ENCODE measurements at places on chromosomes 6 and 20.
A peak's percentile ranks its signal among the peaks of the same experiment; 100 is the strongest.

DNA sequence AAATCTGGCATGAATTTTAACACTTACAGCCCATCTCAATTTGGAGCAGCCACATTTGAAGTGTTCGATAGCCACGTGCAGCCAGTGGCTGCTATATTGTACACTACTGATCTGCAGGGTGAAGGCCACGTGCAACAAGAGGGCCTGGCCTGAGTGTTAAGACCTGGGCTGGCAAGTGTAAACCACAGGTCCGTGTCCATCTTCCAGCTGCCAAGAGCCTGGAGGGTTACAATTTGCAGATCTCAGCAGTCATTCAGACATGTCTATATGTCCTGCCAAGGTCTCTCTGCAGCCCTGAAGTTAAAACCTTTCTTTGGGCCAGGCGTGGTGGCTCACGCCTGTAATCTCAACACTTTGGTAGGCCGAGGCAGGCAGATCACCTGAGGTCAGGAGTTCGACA lies 14.1 kb downstream of the SGK2 start:
- DNase-seq = no peak

DNA sequence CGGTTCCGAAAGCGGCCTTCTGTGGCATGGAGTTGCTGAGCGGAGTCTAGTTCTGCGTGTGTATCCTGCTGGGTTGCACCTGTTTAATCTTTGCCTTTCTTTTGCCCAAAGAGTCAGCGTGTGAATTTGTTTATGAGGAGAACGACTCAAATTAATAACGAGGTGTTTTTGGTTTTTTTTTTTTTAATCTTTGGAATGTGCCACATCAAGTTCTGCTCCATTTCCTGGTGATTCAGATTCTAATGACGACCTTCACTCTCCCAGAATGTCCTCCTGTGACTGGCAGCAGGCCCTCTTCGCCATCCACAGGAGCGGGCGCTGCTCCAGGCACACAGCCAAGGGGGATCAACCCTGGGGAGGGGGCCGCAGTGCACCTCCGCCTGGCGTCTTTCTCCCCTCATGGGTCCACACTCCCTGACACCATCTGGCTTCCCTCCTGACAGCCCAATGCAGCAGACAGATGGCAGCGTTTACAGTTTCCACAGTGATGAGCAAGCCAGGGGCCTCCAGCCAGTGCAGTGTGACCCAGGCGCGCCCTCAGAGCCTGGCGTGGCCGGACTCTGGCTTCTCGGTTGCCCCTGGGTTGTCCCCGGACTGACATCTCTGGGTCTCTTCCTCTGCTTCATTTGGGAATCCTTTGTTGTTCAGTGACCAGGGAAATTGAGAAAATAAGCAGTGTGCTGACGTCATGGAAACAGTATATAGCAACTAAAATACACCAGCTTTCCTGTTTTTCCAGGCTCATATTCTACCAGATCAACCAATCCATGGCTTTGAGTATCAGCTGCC lies 27.5 kb upstream of the AFDN start:
- no peak for DNase-seq

DNA sequence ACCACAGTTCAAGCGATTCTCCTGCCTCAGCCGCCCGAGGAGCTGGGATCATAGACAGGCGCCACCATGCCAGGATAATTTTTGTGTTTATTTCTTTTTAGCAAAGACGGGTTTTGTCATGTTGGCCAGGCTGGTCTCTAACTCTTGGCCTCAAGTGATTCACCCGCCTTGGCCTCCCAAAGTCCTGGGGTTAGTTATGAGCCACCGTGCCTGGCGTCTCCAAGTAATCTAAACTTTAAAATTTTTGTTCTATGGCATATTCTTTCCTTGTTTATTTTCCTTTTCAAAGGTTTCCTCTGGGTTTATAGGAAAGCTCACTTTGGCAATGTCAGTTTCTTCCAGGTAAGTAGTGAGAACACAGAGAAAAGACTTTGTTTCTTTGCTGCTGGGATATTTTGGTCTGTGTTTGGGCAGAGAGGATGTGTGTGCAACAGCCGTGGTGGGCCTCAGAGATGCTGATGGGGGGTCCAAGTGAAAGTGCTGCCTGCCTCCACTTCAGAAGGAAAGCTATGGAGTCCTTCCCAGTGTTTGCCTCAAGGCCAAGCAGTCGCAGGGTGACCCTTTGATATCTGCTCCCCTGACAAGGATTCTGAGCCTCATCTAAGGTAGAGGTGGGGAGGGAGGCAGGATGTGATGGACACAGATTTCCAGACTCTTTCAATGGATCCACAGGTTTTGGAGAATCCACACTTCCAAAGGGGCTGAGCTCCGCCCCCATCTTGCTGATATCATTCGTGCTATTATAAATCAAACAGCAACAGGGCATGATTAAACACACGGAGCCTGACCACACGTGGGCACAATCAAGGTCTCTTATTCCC lies 2.3 kb downstream of the LRP11 start:
- DNase-seq = no peak

- no peak for DNase-seq
Observed at GRCh38 chr6:165655191-165655590, 7.8 kb downstream of the PDE10A start.

DNA sequence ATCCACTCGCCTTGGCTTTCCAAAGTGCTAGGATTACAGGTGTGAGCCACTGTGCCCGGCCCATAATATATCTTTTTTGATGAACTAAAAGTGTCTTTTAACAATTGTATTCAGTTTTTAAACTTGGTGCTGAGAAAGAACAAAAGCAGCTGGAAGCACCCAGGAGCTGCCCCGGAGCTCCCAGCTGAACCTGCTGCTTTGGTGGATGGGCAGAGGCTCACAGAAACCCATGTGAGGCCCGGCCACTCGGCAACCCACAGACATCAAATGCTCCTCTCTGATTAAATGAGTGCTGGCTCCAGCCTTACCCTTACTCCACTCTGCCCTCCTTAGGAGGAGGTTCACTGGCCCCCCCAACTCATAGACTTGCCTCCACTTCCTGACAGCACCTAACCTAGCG lies 59.4 kb upstream of the FRMD1 start:
- no peak for DNase-seq

DNA sequence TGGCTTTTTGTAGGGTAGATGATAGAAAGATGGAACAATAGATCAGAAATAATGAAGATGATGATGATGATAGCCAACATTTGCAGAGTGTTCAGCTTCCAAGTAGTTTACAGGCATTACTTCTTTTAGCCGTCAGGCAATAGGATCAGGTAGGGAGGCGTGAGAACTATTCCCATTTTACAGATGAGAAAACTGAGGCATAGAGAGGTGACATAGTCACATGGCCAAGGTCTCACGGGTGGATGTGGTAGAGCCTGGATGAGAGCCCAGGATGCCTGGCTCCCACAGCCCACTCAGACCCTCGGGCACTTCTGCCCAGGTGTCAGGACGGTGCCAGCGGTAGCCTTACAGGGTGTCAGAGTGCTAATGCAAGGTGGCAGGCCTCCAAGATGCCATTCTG lies 26.0 kb upstream of the TM9SF4 start:
- no peak for DNase-seq

- no peak for DNase-seq
Observed at GRCh38 chr6:8069631-8070284, 5.6 kb upstream of the BLOC1S5 start.

GRCh38 chr6:11552442-11552841 lies 14.9 kb downstream of the TMEM170B start:
- DNase-seq = peak; percentile 79

- no peak for DNase-seq
Observed at GRCh38 chr20:17189976-17190695, 36.7 kb upstream of the PCSK2 start.

- peak; percentile 17 for DNase-seq
Observed at GRCh38 chr20:57251344-57251743, 15.1 kb downstream of the BMP7 start.
